Hematopoietic multipotent progenitor cell treated with erythropoietin and hydrocortisone succinate and interleukin-3 and kit ligand, for 6 days (in vitro differentiated cells): ENCODE measurements at places on chromosomes 13 and 19.

GRCh38 chr19:42370068-42370520 is 20.0 kb downstream of the CNFN start:
- no peak for DNase-seq

- DNase-seq, result peak; percentile 77
Observed at GRCh38 chr19:2426611-2427428, 566 bp downstream of the TIMM13 start.

GRCh38 chr19:58409010-58409790 is 751 bp downstream of the ZNF584 start:
- peak; percentile 75 for DNase-seq

- DNase-seq, result no peak
Observed at GRCh38 chr13:97225533-97225932, 3.4 kb downstream of the MBNL2 start.

GRCh38 chr13:38713046-38713445 is 26.2 kb downstream of the FREM2 start:
- DNase-seq, result no peak

- peak; percentile 5 for DNase-seq
Observed at GRCh38 chr13:89968470-89968869, 1379.0 kb upstream of the MIR17HG start.

DNA sequence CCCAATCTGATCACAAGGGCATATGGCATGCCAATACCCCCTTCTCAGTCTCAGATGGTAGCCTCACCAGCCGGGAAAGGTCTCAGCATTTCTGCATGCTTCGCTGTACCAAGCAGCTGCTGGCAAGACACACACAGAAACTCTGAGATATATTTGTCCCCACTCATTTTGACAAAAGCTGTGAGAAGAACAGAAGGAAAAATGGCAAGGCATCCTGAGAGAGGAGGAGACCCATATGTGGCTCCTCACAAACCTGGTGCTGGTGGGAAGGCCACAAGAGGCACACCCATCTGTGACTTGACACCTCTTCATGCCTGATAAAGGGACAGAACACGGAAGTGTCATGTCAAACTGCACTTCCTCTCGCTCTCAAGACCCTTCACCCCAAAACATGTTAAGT is 36.7 kb upstream of the DOCK9 start:
- DNase-seq, result peak; percentile 40

GRCh38 chr19:45492627-45493470 is 4.0 kb downstream of the RTN2 start:
- DNase-seq, result peak; percentile 74

- peak; percentile 63 for DNase-seq
Observed at GRCh38 chr13:89401264-89401675, 1730.1 kb downstream of the SLITRK5 start.

DNA sequence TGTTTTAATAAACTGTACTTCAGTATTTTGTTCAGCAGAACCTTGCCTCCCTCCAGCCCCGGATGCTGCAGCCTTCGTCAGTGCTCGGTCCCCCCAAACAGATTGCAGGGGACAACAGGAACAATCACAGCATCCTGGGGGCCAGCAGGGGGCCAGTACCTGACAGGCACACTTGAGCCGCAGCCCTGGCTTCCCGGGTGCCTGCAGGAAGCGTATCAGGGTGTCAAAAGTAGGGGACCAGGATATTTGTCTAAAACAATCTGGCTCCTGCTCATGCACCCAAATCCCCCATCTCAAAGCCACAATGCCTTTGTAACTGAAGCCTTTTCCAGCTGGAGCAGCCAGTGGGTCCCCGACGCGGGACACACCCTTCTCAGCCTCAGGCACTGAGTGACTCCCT is 167.5 kb upstream of the TSHZ3 start:
- DNase-seq, result no peak

GRCh38 chr13:34672631-34673030 is 269.4 kb upstream of the NBEA start:
- no peak for DNase-seq

DNA sequence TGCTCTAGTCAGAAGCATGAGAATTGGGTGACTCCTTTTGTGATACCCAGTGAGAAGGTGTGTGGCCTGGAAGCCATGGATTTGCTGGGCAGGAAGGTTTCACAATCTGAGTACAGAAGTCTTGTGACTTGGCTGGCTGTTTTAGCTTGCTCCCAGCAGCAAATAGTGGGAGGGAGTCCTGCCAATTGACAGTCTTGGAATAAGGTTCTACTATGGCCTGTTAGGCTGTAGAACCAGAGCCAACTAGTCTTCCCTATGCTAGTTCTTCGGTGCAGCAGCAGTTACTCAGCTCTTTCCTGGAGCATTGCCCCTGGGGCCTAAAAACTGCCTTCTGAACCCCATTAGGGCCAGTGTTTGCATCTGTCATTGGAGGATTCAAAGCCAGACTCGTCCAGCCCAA is 1935.4 kb upstream of the PCDH20 start:
- DNase-seq, result no peak
